ENCODE measurements at places on chromosomes 4 and X.
A peak's percentile ranks its signal among the peaks of the same experiment; 100 is the strongest.

GRCh38 chr4:5447755-5448154, 260.6 kb downstream of the EVC2 start:
- no peak for DNase-seq

DNA sequence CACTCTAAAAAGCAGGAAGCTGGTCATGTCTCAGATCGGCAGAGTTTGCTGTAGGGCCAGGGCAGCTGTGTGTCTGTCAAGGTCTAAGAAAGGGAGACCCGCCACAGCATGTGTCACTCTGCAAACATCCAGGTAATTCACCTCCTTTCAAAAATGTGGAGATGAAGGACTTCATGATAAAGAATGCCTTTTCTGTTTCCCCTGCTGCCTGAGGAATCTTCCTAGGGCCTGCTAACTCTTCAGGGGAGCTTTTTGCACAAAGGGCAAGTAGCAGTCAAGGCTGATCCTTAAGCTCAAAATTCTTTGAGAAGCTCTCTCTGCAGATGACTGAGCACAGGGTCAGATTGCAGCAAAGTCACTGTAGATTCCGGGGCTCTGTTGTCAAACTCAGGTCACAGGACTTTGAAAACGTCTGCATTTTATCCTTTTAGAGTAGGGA, 21.1 kb downstream of the RASL11B start:
- no peak for DNase-seq

GRCh38 chrX:53239474-53239873, 14.5 kb upstream of the KDM5C start:
- peak; percentile 76 for DNase-seq

DNA sequence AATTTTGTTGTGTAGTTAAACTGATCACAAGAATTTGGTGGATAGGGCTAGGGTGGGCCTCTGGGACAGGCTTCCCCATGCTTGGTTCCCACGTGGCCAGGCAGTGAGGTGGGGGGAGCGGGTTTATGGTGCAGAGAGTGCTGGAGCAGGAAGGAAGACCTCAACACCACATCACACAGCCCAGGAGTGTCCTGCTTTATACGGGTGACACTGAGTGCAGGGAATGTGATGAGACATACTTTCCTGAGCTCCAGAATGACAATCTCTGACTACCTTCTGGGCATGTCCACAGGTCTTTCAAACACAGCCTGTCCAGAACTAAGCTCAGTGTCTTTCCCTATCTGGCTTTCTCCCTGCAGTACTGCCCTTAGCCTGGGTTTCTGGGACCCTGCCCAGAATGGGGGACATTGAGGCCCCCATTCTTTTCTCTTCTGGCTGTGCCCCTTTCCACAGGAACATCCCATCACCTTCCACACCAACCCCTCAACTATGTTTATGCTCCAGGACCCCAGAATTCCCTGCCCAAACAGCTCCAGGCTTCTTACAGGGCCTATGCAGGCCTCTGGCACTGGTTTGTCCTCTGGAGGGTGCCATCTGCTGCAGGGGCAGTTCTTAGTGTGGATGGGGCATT, 36.5 kb upstream of the RASL11B start:
- no peak for DNase-seq

- no peak for DNase-seq
Measured at GRCh38 chr4:26854701-26855100, 5.9 kb upstream of the STIM2 start.

GRCh38 chrX:1582686-1583437, 8.5 kb upstream of the AKAP17A start:
- DNase-seq: peak; percentile 68

DNA sequence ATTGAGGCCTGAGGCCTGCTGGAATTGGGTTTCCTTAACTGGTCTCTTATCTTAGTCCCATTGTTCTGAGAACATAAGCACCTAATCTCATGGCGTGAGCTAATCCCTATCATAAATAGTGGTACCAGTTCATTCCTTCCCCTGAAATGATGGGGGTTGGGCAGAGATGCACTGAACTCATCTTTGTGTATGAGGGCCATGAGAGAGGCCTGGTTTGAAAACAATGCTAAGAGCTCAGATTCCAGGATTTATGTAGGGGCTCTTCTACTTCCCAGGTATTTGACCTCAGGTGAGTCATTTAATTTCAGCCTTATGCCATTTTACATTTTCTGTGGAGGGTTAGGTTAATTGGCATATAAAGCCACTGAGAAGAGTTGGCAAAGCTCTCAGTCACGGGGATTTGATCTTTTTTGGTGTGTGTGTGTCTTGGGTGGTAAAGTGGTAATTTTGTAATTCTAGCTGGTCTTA, 4.4 kb downstream of the RBM3 start:
- DNase-seq: peak; percentile 51

GRCh38 chrX:13266641-13267345, 53.1 kb downstream of the ATXN3L start:
- DNase-seq: no peak

DNA sequence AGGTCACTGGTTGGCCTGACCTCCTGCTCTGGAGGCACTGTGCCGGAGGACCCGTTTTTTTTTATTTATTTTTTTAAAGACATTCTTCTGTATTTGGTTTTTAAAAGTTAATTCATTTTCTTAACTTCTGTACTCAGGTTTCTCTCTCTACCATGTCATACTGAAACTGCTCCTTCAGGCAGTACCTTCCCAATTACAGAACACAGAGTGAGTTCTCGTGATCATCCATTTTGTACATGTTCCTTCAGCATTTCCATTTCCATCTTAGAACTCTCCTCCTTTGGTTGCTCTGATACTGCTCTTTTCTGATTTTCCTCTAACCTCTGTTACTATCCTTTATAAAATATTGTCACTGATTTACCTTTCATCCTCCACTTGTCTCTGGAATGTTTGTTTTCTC, 17.9 kb downstream of the UBE2K start:
- DNase-seq: no peak

GRCh38 chr4:136156947-136157346, 1375.3 kb downstream of the PCDH18 start:
- DNase-seq: no peak

DNA sequence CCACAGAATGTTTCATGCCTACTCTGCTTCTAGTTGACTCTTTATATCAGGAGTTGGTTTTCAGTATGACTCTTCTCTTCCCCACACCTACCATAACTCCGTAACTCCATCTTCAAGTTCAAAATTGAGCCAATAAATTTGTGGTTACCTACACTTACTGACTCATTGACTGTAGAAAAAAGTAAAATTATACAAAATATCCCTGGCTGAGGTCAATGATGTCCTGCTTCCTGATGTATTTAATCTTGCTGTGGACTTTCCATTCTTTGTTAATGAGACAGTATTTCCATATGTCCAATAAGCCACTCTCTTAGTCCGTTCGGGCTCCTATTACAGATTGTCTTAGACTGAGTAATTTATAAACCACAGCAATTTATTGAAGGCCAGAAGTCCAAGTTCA, 9.9 kb upstream of the NLGN4X start:
- no peak for DNase-seq

GRCh38 chr4:38610966-38611431, 53.0 kb upstream of the KLF3 start:
- DNase-seq: no peak

- no peak for DNase-seq
Measured at GRCh38 chrX:13518126-13518525, 51.3 kb upstream of the EGFL6 start.

GRCh38 chr4:68359508-68359907, 9.6 kb upstream of the YTHDC1 start:
- DNase-seq: no peak

- peak; percentile 51 for DNase-seq
Measured at GRCh38 chr4:139227729-139228404, 50.8 kb upstream of the ELF2 start.

DNA sequence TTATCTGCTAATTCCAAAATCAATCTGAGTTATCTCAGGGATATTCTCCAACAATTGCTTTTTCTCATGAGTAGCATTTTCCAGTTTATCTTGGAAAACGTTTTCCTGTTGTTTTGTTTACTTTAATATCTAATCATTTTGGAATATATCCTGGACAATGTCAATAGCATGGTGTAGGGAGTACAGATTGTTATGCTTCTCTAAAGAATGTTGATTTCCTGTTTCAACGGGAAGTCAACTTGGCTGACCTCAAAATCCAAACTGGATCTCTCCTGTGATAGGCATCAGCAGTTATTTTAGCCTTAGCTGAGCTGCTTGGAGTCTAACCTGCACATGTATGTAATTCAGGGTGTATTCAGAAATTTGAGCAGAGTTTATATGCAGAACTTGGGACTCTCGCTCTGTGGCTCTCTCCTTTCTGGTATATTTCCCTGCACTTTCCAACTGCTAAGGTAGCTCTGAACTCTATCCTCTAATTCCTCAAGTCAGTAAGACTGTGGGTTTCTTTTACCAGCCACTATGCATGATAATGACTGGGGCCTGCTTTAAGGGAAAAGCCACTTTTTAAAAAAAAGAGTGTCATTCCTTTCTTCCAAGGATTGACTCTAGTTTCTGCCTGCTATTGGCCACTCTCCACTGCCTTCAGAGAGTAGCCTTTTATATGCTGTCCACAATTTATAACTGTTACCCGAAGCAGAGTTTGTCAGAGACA, 7.7 kb downstream of the PRSS48 start:
- DNase-seq: no peak

DNA sequence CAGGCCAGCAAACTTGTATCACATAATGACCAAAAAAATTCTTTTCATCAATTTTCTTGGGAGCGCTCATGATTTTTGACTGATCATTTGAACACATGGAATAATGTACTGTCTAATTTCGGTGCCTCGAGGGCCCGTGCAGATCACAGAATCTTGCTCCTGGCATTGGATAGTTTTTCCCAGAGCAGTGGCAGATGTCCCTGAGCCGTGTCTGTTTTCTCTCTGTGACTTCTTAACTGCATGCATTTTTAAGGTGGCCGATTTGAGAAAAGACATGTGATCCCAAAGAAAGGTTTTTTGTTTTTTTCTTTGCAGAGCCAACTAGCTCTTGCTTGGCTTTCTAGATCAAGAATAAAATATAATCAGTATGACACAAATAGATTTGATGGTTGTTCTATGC, 19.7 kb downstream of the GPRIN3 start:
- DNase-seq: no peak

DNA sequence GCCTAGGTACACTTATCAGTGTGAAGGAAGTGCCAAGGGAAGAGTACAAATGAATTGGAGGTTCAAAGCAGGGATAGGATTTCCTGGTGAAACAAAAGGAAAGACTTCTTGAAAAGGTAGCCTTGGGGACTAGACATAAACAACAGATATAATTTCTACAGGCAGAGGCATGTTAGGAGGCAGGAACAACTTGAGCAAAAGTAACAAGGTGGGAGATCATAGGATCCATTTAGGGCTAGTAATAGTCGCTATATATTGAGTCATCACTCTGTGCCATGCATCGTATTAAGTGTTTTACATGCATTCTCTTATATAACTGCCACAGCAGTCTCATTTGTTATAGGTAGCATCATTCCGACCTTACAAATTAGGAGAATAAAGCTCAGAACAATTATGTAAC, 98.3 kb upstream of the EOLA2 start:
- DNase-seq: no peak

DNA sequence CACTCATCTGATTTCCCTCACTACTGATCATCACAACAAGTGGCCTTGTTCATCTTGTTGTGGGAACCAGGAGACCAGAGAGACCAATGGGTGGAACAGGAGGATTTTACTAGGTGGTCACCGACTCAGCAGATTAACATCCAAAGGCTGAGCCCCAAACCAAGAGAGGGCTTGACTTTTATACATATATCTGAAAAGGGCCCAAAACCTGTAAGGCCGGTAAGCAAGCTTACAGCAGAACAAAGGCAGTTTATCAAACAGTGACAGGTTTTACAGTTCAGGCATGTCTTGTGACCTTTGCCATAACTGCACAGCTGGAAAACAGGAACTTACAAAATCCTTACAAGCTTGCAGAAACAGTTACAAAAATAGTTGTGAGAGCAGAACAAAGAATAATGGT, 195.9 kb downstream of the OR13H1 start:
- no peak for DNase-seq

- DNase-seq: no peak
Measured at GRCh38 chrX:129665916-129666644, 11.3 kb upstream of the APLN start.

GRCh38 chrX:146346102-146346501, 463.5 kb upstream of the CXorf51B start:
- no peak for DNase-seq

- no peak for DNase-seq
Measured at GRCh38 chr4:136687118-136687517, 845.2 kb downstream of the PCDH18 start.

GRCh38 chr4:183599690-183600089, 59.3 kb downstream of the RWDD4 start:
- DNase-seq: no peak

GRCh38 chr4:108458681-108459080, 161.7 kb upstream of the RPL34 start:
- no peak for DNase-seq

DNA sequence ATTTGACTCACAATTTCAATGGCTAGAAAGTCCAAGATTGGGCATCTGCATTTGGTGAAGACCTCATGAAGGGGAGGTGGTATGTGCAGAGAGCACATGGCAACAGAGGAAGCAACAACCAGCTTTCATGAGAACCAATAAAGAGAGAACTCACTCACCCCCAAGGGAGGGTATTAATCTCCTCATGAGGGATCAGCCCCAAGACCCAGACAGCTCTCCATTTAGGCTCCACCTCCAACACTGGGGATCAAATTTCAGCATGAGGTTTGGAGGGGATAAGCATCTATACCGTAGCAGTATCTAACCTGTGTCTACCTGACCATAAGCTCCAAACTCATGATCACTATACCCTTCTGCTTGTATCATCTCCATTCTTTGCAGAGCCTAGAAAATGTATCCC, 9.3 kb upstream of the TBC1D19 start:
- DNase-seq: peak; percentile 59

- DNase-seq: peak; percentile 52
Measured at GRCh38 chr4:116015062-116015461, 901.6 kb upstream of the NDST4 start.
